Temporal lobe (tissue), 4 donors: ENCODE measurements at places on chromosomes 2 and 18. TPM values are rescaled to one million over a fixed set of nuclear protein-coding genes. Genes with fewer than 3 reads are reported as not detected.

Gene SKOR2
- not detected for total RNA-seq

Gene ALK
- total RNA-seq, result 0.98 TPM

Gene IL36B
- total RNA-seq, result not detected

Gene RBM43
- 3.9 TPM for total RNA-seq

Gene MYO1B
- total RNA-seq, result 59.5 TPM

Gene THUMPD2
- 12.0 TPM for total RNA-seq

Gene SRD5A2
- under 0.01 TPM for total RNA-seq
